ENCODE measurements at places on chromosomes 2 and 18.
A peak's percentile ranks its signal among the peaks of the same experiment; 100 is the strongest.

- peak; percentile 73 for DNase-seq
Measured at GRCh38 chr2:122635686-122636085, 880.2 kb downstream of the TSN start.

DNA sequence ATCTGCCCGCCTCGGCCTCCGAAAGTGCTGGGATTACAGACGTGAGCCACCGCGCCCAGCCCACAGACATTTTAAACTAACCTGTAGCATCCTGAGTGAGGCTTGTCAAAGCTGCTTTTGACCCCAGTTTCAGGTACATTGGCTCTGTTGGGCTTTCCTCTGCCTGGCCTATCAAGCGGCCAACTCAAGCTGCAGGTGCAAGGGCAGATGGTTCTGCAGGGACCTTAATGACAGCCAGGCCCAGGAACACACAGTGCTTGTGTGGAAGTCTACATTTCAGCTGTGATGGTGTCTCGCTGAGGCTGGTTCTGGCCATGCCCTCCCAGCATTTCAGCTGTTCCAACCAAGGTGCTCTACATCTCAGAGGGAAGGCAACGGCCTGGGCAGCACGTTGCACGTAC lies 18.4 kb downstream of the INPP4A start:
- DNase-seq, result no peak

DNA sequence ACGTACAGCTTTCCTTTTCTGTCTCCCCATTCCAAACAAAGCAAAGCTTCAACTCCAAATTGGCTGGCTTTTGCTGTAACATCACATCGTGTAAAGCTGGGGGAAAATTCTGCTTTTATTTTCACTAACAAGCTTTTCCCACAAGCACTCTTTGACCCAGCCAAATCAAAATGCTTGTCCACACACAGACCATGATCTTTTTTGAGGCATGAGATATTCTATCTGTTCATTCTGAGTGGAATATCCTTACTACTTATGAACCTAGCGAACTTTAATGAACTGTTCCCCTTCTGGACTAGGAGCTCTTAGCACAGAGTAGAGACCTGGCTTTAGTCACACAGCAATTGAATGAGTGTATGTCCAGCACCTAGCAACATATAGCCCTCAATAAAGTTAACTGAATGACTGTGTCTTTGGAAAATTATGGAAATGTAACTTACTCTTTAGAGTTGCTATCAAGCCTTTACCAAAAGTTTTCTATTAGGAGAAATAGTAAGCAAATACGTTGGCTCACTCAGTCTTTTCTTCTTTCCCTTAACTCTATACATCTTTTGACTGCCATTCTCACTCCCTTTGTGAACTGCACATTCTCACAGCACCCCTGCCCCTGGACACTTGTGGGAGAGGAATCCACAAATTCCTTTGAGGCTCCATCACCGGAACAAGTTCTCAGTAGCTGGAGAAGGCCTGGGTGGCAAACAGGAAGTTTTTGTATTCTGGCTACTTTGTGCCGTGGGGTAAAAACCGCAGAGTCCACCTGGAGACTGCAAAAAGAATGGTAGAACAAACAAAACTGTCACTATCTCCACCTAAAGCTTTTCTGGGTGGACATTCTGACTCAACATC lies 1.3 kb upstream of the UBE2E3 start:
- DNase-seq, result peak; percentile 48

DNA sequence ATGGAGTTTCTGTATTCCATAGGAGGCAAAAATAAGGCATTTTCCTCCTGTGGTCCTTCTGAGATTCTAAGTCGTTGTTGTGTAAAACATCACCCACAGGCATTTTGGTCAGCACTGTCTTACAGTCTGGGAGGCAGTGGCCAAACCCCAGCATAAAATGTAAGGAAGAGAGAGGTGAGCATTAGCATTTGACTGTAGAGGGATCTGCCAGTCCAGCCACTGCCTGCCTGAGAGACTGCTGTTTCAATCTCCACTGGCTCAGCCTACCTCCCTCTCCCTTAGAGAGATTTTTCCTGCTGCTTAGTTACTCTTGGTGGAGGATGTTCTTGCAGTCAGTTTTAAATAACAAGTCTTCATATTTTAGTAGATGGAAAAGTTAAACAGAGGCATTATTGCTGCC lies 77.0 kb downstream of the ARHGEF33 start:
- no peak for DNase-seq

GRCh38 chr2:57869758-57870344 lies 176.8 kb upstream of the VRK2 start:
- no peak for DNase-seq

- DNase-seq, result peak; percentile 72
Measured at GRCh38 chr18:50726960-50727589, 92.7 kb downstream of the MRO start.

DNA sequence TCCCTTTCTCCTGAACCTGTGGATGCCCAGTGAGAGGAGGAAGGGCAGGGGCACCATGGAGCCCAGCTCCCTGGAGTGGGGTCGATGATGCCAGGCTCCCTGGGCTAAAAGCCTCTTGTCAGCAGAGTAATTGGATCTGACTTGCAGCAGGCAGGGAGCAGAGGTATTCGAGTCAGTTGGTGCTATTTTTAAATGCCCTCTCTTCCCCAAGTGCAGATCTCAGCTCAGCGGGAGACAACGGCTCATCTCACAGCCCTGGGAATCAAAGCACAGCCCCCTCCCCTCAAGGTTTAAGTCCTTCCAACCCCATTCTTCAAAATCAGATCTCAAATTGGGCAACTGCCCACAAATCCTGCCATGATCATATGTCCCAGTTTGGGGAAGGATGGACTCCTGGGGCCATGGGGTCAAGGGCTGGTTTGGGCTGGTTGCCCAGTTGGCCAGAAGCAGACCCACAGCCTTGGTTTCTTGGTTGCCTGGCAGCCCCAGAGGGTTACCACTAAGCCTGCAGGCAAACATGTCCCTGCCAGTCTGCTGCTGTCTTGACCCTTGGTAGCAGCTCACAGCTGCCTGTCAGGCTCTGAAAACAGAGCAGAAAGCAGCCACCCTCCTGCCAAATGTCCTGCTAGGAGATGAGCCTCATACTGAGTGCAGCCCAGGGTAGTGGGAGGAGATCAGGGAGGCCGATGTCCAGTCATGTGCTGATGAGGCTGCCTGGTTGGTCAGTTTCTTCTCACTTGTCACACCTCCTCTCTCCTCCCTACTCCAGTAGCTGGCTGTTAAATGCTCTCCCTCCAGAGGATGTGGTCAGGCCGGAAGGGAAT lies 244.9 kb downstream of the LOXHD1 start:
- DNase-seq, result peak; percentile 86

- peak; percentile 90 for DNase-seq
Measured at GRCh38 chr2:238684362-238685326, 163.2 kb upstream of the TWIST2 start.

DNA sequence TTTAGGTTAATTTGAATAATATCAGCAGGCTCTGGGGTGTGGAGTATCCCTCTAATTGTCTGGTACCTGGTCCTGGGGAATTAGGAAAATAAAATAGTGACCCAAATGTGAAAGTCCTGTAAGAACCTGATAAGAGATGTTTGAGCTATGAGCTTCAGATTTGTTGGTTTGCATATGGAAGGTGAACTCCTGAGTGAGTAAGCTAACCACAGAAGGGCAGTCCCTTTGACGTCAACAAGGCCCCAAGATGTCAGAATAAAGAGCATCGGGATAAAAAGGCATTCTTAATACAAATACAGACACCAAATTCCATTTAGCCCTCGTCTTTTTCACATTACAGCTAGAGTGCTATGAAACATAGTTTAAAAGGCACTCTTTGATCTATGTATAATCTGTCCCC lies 1366.3 kb upstream of the TMEFF2 start:
- DNase-seq, result no peak
